ENCODE measurements at places on chromosomes 7 and 10.

DNA sequence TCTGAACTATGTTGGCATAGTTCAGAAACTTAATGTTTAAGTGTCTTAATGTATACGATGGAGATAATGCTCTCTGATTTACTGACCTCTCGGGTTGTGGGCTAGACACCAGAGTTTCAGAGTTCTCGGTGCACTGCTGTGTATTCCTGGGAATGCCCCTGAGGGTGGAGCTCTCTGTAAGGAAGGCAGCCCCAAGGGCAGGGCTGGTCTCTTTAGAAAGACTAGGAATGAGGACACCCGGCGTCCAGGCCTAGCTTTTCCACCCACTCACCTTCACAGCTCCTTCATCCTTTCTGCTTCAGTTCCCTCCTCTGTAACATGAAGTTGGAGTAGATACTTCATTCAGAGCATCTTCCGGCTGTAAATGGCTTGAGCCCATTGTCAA is 536.6 kb upstream of the GALNT17 start:
- DNase-seq: no peak

GRCh38 chr10:5892007-5892406 is 2.0 kb downstream of the FBH1 start:
- DNase-seq: no peak

DNA sequence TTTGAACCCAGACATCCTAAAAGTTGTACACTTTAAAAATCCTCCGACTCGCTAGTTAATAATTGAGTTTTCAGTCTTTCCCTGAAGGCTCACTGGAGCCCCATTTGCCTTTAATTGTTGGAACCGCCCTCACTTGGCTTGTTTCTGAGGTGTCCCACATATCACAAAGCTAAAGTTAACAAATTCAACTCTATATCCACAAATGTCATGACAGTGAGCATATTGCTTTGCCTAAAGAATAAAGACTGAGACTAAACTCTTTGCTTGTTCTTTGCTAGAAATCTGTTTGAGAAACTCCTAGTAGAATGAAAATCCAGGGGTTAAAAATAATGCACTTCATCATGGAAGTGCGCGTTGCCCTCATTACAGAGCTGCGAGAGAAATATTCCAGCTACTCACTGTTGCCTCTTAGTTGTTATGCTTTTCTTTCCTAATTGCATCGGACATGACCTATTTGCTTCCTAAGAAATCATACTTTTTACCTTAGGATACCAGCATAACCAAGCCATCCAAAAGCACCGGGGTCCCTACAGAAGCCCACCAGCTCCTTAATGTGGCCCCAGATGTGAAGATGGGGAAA is 752 bp downstream of the THSD7A start:
- no peak for DNase-seq

DNA sequence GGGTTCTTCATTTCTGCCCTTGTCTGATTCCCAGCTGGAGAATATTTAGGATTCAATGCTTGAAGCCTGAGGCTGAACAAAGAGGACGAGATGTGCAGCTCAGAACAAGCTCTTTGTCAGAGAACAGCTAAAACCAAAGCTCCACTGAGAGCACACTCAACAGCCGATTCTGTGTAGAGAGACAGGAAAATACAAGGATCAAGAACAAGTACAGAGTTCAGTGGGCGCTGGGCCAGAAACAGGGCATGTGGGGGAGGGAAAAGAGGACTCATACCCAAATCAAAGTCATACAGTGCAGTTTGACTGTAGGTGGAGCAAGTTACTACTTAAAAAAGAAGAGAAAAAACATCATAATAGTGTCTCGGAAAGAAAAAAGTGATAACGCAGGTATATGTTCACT is at the start of gene AGMO:
Gene AGMO (minus strand): TSS at position 181 of the 400 bp plus-strand sequence.
- no peak for DNase-seq

DNA sequence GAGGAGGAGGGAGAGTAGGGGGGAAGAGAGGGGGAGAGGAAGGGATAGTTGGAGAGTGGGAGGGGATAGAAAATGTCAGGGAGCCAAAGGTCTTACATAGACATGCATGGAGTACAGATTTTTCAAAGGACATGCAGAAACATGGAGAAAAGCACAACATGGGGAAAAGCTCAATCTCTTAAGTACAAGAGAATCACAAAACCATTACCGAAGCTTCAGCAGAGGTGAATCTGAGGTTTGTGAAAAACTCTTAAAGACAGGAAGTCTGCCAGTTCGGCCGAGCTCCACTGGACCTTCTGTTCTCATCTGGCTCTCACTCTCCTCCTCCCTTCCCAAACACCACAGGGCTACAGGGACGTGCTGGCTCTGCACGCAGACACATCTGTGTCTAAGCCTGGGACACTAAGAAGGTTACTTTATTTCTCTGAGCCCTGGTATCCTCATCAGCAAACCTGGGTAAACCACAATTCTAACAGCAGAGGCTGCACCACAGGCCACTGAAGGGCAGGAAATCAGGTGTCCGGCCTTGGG is 133.9 kb downstream of the COBL start:
- DNase-seq: no peak

GRCh38 chr7:131010029-131010716 is 276.2 kb upstream of the KLF14 start:
- DNase-seq: no peak

DNA sequence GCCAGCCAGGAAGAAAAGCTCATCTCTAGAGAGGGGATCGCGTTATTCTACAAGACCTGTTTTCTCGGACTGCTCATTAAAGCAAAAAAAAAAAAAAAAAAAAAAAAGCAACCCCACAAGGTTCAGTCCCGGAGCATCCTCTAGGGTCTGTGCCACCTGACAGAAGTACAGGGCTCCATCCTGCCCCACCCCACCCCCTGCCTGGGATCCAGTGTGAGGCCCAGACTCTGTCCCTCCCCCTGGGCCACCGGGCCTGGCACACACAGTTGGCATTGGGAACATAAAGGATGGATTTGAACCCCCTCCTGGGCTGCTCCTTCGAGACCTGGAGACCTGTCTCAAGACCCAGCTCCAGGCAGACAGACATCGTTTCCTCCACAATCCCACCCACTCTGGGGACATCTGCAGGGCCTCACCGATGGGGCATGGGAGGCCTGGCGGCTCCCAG is 688 bp downstream of the ORAI2 start:
- peak; percentile 29 for DNase-seq

DNA sequence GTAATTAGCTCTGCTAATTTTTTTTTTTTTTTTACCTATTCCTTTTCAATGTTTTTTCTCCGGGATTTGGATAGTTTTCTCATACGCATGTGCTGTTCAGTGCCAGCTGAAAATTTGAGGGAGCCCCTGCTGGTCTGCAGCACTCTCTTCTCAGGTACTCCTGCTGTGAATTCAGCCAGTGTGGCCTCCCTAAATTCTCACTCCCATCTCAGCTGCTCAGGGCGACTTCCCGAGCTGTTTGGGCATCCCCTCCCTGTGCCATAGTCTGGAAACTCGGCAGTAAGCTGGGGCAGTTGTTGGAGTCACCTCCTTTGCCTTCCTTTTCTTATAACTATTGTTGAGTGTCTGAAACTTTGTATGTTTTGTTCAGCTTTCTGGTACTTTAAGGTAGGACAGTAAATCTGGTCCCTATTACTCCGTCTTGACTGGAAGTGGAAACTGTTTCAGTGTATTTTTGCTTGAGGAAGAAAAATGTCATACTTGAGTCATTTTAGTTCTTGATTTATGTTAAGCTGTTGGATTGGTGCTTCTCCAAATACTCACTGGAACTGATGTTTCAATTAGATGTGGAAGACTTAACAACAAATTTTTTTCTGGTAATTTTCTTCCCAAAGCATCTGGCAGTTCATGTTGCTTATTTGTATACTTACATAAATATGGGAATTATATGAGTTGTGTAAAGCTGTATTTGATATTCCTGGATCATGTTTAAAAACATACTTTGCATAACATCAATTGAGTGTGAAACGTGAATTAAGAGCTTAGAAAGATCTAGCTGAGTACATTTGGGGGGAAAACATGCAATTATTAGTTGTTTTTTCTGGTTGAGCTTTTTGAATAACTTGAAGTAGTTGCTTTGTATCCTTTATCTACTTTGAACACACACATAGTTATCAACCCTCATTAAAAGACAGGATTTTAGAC is 33.7 kb downstream of the MINPP1 start:
- DNase-seq: no peak

DNA sequence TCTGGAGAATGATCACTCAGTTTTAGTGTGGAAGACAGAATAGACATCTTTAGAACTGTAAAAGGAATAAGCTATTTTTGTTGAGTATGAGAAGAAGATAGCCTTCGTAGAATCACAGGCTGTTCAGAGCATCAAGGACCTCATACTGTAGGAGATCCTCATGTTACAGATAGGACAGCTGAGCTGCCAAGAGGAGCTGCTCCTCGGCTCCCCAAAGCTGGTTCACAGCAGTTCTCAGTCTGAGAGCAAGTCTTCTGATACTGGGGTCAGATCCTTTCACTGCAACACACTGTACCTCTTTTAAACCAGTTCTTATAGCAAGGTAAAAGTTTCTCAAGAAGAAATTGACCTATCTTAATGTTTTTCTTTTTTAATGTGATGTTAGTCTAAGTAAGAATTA is 17.1 kb downstream of the CCNY start:
- DNase-seq: no peak
